ENCODE measurements at places on chromosomes 6 and 20.

- DNase-seq = no peak
These were observed 27.4 kb upstream of the RIN2 start for GRCh38 chr20:19730706-19731105.

DNA sequence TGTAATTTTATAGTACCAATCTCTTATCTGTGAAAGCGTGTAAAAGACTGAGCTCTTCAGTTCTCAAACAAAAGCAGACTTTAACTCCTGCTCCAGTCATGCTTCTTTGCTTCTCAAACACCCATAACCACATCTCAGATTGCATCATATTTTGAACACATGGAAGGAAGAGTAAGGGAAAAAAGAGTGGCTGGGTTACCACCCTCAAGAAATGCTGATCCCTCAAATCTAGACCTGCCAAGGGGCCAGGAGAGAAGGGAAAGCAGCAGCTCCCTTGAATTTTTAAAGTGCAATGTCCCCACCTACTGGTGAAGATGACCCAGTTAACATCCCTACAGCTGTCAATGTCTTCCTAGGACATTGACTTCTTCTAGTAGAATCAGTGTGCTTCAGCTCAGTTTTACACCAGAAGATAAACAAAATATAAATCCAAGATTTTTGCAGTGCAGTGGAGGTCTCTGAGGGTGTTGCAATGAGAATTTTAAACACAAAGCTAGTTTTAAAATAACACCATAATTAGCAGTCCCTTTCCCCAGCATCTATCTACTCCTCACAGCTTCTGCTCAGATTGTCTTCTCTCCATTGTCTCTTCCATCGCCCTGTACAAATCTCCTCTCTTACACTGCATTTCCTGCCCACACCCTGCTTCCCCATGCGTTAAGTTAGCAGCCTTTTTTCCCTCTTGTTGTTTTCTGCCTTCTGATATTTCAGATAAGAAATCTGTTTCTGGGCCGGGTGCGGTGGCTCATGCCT lies 22.6 kb upstream of the HLA-DQB2 start:
- no peak for DNase-seq

- DNase-seq = no peak
These were observed 255.5 kb downstream of the ARHGAP18 start for GRCh38 chr6:129454488-129454887.

DNA sequence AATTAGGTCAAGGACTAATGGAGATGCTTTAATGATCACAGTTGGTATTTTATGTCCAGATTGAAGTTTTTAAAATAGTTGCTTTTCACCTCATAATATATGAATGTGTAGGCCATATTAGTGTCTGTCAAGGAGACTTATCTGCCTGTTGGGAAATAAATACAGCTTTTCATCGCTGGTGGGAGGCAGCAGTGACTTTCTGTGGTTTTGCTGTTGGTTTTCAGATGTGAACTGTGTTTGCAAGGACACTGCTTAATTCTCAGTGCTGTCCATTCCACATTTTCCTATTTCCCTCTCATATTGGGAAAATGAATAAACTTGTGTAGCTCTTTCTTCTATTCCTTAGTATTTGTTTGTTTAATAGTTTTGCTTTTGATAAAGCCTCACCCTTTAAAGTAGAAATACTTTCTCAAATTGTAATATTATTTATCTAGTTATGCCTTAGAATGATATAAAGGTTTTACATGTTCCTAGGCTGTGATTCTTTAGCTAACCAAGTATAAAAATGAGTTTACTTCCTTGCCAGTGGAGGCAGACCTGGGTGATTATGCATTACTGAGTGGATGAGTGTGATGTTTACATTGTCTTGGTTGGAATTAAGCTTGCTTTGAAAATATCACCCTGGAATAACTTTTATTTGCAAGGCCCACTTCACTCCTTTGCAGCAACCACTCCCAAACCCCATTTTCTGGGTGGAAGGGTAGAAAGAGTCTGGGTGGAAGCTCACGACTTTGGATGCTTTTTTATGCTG lies 3.3 kb downstream of the PLCB4 start:
- no peak for DNase-seq

- no peak for DNase-seq
These were observed 69.2 kb upstream of the PIM1 start for GRCh38 chr6:37100745-37101144.

- no peak for DNase-seq
These were observed 225.4 kb downstream of the CDH4 start for GRCh38 chr20:61477451-61477861.

GRCh38 chr6:101089640-101090039 lies 208.5 kb upstream of the ASCC3 start:
- no peak for DNase-seq

- no peak for DNase-seq
These were observed 131.7 kb upstream of the MAP3K4 start for GRCh38 chr6:160859822-160860221.

GRCh38 chr6:96065213-96065612 lies 49.4 kb downstream of the FUT9 start:
- no peak for DNase-seq

GRCh38 chr20:6612606-6612923 lies 154.9 kb upstream of the BMP2 start:
- no peak for DNase-seq

DNA sequence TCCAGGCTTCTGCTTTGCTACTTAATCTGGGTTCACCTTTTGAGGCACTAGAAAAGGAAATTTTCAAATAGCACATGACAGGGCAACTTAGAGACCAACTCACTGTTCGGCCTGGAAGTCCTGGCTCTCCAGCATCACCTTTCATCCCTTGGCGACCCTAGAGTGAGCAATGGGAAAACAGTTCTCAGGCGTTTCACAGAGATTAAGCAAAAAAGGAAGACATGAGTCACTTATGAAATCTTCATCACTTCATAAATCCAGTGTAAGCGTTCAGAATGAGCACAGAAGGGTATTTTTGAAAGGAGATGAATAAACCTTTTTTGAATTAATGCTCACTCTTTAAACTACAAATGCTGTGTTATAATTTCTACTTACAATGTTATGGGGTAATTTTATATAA lies 104.0 kb downstream of the COL12A1 start:
- no peak for DNase-seq

DNA sequence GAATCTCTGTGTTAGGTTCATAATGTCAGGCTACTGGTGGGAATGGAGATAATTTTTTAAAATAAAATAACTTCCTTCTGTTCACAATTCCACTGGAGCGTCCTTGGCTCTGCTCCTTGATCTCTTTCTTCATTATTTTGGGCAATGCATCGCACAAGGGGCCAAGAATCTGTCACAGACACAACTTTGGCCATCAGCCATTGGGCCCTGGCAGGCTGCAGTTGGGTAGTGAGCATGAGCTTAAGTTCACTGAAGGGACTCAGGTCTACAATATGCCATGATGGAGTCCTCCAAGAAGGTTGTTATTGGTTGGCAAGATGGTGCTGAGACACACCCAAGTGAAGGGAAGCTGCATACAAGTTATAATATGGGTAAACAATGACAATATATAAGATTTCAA lies 40.0 kb downstream of the CYP39A1 start:
- no peak for DNase-seq

DNA sequence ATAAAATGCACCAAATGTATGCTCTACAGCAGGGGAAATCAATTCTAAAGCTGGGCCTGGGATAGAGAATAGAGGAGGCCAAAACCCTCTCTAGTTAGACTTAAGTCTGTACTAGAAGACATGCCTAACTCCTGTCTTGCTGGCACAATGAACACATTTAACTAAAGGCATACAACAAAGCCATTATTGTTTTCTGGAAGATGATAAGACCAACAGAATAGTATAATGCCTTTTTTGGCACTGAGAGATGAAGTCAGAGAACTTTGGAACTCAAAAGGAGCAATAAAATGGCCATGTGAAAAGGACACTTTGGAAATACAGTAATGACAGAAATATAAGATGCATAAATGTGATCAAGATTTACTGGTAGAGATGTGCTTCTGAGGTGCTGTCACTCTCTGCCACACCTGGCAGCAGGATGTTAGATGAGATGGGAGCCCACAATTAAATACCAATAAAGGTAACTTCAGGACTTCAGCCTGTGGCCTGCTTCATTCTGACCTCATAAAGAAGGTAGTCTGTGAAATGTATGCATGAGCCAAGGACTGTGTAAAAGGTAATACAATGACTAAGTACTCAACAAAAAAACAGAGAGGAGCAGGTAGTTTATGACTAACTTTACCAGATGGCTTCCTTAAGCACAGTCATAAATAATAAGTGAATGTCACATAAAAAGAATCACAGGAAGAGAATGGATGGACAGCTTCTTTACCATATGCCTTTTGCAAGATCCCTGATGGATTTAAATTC lies 333.4 kb downstream of the BCKDHB start:
- no peak for DNase-seq

GRCh38 chr20:10665791-10666190 lies 8.0 kb downstream of the JAG1 start:
- no peak for DNase-seq

- no peak for DNase-seq
These were observed 56.7 kb downstream of the VEGFA start for GRCh38 chr6:43826730-43827129.

- no peak for DNase-seq
These were observed 126.1 kb downstream of the TBX18 start for GRCh38 chr6:84638286-84638685.

DNA sequence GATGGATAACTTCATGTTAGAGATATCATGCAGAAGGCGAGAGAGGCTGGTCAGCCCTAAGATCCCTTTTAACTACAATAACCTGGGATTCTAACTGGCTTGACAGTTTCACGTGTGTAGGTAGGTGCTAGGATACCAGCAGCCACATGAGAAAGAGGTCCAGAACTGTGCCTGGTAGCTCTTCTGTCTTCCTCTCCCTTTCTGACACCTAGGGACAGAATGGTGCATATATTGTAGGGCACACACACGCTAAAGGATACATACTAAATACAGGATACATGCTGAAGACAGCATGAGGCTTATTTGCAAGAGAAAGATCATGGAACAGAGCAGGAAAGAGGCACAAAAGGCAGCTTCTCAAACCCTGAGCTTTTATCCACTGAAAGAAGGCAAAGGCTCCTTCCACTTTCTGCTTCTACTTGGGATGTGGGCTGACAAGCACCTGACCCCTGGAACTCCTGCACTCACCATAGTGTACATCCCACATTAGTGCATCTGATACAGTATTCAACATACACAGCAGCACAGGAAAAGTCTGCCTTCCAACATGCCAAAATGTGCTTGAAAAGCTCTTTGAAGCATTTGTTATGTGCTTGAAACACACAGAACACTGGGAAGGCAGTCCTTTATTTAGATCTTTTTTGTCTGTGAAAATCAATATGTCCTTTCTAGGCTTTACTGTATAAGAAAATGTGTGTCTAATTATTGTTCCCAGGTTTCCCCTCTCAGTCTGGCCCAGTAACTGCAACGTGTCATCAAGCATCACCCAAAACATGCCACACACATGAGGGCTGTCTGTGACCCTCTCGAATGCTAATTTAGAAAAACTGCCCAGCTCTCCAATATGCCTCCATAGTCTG lies 3.2 kb downstream of the SLC22A23 start:
- no peak for DNase-seq

- DNase-seq = no peak
These were observed 26.4 kb downstream of the GABRR1 start for GRCh38 chr6:89190741-89191140.

GRCh38 chr6:70797625-70798024 lies 129.9 kb downstream of the SMAP1 start:
- DNase-seq = no peak

DNA sequence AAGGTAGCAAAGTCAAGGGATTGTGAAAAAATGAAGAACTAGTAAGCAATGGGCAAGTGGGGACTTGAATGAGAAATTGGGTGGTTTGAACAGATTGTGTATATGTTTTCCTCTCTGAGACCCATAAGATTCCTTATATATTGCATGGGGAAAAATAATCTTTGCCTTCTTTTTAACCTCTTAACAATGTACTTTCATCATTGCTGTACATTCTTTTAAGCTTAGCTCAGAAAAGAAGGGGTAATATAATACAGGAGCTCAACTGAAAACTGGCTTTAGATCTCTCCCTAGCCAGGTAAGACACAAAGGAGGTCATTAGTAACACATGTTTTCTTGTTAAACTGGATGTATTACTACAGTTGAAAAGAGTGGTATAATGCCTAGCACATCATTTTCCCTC lies 287.2 kb downstream of the RNF144B start:
- no peak for DNase-seq

- DNase-seq = no peak
These were observed 16.8 kb downstream of the BCL2L1 start for GRCh38 chr20:31705598-31706597.

DNA sequence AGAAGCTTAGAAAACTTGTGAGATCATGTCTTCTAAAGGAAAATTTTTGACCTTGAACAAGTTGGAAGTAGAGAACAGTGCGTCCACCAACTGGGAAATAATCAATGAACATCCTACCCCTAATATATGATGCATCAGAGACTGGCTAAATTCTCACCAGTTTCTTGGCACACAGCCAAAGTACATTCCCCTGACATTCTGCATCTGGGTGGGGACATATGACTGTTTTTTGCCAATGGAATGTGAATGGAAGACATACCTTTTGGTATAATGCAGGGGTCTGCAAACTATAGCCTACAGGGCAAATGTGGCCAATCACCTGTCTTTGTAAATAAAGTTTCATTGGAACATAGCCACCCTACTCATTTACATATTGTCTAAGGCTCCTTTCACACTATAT lies 84.7 kb downstream of the HAO1 start:
- DNase-seq = no peak

- no peak for DNase-seq
These were observed 57.3 kb upstream of the MLIP start for GRCh38 chr6:54053881-54054391.

GRCh38 chr20:7406671-7407070 lies 533.6 kb downstream of the HAO1 start:
- DNase-seq = no peak

- DNase-seq = no peak
These were observed 33.2 kb downstream of the ANKS1A start for GRCh38 chr6:34922177-34922663.

- no peak for DNase-seq
These were observed 32.8 kb downstream of the LAMA4 start for GRCh38 chr6:112221561-112221960.

DNA sequence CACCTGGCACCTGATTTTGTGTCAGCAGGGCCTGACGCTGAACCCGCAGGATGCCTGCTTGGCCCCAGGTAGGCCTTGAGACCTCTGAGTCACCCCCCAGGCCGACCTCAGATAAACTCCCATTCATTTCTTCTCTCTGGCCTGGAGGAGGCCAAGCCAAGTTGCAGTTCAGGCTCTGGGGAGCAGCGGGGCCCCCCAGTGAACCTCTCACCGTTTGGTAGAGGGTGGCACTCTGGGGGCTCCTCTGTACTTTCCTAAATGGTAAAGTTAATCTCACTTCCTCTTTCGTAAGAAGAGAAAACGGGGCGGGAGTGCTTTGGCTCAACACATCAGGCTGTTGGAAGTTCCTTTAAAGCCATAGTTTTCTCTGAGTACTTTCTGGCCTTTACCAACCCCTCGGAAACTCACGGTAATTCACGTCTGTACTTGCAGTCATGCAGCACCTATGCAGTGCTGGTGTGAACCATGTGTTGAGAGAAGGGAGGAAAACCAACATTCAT lies 2.8 kb downstream of the SIRPA start:
- no peak for DNase-seq

- DNase-seq = no peak
These were observed 21.7 kb downstream of the TMEM74B start for GRCh38 chr20:1163105-1163504.

GRCh38 chr6:21187485-21187884 lies 406.1 kb upstream of the SOX4 start:
- no peak for DNase-seq
